ENCODE measurements at places on chromosomes 12 and 14.

GRCh38 chr14:73719791-73720190, 5.6 kb upstream of the PNMA1 start:
- DNase-seq = no peak

DNA sequence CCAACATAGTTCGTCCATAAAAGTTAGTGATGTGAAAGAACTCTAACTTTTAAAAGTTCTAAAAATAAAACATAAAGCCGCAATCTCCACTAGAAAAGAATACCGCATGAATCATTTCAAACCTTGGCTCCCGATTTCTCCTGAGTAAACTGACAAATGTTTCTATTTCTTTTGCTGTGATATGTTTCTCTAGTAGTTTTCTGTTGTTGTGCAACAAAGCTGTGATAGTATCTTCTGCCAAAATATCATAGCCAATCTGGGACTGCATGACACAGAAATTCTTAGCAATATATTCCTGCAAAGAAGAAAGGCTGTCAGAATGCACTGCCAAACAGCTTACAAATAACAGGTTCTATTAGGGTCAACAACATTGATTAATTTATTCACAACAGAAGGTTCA, 174.0 kb downstream of the ITPR2 start:
- DNase-seq = peak; percentile 43

- no peak for DNase-seq
These were observed 46.3 kb downstream of the NTF3 start for GRCh38 chr12:5478081-5478706.

DNA sequence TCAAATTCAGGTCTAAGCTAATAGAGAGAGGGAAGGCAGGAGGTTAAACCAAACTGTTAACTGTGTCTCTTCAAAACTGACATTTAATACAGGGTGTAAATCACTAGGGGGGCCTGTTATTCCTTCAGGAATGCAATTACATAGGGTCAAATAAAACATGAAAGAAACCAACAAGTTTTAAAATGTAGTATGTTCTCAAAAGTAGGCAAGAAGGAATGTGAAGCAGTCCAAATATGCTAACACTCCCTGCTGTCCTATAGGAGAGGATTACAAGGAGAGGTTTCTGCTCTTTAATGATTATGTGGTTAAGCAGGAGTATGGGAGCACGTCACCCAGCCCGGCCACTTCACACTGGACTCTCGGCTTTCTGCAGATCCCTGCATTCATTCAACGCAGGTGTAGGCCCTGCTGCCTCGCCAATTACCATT, 42.5 kb upstream of the BMP4 start:
- no peak for DNase-seq

- DNase-seq = no peak
These were observed 44.9 kb upstream of the STRAP start for GRCh38 chr12:15837141-15837790.

- DNase-seq = no peak
These were observed 183.4 kb upstream of the GZMB start for GRCh38 chr14:24817212-24818057.

DNA sequence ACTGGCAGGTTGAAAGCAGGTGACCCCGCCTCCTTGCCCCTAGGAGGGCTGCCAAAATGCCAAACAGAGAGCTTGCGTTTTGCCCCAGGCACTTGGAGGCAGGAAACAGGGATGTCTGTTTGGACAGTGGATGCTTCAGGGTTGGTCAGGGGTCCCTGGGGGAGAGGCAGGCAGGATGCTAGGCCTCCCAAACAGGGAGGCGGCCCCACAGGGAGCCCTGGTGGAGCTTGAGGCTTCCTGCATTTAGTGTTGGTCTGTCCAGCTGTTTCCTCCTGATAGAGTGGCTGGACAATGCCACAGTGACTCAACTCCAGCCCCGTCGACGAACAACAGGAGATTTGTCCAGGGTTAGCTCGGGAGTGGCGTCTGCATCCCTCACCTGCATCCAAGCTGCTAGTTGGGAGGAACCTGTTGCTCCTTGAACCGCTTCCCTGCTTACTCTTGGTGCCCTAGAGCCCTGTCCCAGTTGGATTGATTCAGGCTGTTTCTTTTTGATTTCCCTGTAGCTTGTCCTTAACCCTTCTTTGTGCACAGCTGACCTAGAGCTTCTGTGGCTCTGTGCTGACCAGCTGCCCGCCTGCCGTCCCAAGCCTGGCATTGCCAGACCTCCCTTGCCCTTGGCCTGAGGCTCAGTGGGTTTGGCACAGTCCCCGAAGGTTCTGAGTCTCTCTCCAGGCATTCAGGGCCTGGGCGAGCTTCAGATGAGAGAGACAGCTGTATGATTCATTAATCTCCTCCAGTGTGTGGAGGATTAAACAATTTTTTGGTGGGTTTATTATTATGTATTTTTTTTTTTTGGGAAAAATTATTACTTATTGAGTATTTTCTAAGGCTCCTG, 45.9 kb downstream of the TSPAN9 start:
- DNase-seq = no peak

DNA sequence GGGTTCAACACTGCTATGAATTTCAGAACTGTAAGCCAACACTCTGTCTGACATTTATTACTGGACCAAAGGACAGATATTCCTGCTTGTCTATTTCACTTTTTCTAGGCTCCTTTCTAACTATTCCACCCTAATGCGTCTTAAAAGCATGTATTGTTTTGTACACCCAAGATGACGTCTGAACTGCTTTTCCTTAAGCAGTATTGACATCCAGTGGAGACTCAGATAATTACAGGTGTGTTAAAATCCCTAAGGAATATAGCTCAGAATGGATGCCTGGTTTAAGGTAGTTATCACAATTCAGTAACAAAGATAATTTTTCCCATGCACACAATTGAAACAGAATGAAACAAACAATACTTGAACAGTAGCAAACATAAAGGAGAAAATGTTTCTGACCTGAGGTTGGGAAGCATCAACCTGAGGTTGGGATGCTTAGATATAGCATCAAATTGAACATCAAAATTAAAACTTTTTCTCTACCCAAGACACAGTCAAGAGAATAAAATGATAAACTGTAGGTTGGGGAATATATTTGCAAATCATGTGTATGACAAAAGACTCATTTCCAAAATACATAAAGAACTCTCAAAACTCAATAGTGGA, 93.7 kb upstream of the PTPRR start:
- DNase-seq = peak; percentile 69

- DNase-seq = no peak
These were observed 76.5 kb downstream of the FERMT2 start for GRCh38 chr14:52874389-52874788.

- peak; percentile 29 for DNase-seq
These were observed 105.2 kb upstream of the SYT1 start for GRCh38 chr12:78759367-78759766.

- DNase-seq = no peak
These were observed 118.5 kb downstream of the ADCK1 start for GRCh38 chr14:77918448-77918847.

- peak; percentile 56 for DNase-seq
These were observed 85.7 kb downstream of the BORCS5 start for GRCh38 chr12:12442548-12443071.

- no peak for DNase-seq
These were observed 289.5 kb upstream of the RGS6 start for GRCh38 chr14:71642715-71643114.

DNA sequence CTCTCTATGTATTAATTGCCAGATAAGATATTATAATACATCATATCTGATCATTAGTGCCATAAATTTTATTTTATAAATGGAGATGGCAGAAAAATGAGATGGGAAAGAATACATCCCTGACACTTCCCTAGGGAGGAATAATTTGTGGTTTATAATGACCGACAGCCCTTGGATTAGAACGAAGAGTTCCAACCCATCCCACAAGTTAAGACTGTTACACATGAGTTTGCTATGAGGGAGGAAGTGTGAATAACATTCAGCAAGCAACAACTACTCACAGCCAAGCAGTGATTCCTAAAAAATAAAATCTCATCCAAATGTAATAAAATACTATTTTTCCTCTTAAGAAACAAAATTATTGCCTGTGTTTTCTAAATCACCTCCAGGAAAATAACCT, 299.0 kb downstream of the CCDC91 start:
- DNase-seq = no peak

DNA sequence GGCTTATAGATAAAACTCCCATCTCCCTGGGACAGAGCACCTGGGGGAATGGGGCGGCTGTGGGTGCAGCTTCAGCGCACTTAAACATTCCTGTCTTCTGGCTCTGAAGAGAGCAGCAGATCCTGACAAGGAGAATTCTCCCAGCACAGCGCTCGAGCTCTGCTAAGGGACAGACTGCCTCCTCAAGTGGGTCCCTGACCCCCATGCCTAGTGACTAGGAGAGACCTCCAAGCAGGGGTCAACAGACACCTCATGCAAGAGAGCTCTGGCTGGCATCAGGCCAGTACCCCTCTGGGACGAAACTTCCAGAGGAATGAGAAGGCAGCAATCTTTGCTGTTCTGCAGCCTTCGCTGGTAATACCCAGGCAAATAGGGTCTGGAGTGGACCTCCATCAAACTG, 28.1 kb upstream of the CD163L1 start:
- DNase-seq = no peak

DNA sequence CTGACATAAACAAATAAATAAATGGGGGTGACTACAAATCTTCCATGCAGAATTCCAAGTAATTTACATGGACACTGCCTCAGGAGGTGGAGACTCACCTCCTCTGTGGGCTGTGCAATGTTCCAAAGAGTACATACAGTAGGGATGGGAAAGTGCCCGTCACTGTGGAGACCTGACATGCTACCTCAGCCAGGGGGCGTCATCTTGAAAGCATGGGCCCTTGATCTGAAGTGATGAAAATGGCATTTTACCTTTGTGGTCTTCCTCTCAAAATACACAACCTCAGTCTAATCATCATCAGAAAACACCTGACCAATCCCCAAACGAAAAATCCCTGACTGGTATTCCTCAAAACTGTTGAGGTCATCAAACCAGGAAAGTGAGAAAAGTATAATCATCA, 48.4 kb downstream of the ANAPC7 start:
- no peak for DNase-seq

DNA sequence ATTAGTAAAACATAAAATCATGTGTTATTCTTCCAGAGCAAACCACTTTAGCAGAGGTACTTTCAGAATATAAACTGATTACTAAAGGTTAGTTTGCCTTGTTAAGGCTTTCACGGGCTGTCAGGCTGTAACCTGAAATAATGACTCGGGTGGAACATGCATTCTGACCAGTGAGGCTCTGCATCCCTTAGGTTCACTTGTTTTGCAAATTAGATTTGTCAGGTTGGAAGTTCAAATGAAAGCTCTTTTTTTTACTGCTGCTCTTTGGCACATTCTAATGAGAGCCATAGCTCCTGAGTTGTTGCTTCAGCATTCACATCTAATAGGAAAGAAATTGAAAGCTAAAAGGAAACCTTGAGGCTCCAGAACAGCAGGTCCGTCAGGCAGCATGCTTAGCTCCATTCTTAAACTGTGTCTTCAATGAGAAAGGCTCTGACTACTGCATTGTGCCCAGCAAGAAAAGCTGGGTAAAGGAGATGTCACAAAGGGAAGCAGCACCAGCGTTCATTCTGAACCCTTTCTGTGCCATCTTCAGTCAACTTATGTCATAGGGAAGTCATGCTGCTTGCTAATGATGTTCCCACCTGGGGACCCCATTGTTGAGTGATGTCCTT, 445.5 kb upstream of the FBXO33 start:
- no peak for DNase-seq

GRCh38 chr12:107351713-107352112, 258.4 kb upstream of the CRY1 start:
- no peak for DNase-seq

DNA sequence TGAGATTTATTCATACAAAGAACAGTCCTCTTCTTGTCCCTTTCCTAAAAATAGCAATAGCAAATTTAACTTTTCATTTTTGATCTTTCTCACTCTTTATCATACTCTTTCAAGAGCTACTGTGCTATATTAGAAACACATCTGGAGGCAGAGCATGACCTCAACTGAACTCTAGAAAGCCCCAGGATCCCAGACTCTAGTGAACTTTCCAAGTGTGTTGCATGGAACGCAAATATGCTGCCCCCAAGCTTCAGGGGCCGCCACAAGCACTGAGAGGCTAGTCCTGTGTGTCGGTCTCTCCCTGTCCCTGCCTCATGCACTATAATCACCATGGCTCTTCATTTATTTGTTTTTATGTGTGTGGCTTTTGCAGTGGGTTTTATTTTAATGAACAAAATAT, 38.7 kb upstream of the ZNF641 start:
- DNase-seq = no peak

- no peak for DNase-seq
These were observed 23.7 kb downstream of the ATF1 start for GRCh38 chr12:50787618-50788017.

- no peak for DNase-seq
These were observed 155.7 kb upstream of the ATXN7L3B start for GRCh38 chr12:74381958-74382357.

DNA sequence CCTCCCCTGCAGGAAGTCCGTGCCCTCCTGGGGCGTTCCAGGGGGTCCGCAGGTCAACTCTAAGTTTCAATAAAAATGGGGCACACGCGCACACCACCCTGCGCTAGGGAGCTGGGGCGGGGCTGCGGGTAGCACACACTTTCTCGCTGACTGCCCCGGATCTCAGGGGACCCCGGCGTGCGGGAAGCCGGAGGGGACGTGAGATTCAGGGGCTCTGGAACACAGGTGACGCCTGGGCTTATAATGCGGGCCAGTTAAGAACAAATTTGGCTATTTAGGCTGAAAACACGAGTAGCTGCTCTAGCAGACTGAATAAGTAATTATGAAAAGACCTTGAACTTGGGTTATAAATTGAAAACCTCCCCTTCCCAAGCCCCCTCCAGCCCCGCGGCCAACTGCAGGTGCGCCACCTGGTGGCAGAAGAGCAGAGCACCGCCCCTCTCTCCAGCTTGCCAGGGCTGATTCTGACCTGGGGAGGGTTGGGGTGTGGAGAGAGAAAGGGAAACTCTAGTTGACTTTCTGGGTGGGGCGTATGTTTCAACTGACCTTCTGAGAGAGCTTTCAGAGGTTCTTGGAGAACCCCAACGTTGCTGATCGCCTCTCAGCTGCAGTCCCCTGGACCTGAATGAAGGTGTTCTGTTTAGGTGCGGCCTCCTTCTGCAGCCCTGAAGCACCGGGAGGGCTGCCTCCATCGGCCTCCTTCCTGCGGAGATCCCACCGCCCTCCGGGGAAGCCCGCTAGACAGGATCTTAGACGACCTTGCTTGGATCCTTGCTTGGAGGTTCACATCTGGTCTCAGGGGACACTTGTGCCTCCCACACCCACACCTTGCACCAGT, 118.4 kb upstream of the EVL start:
- no peak for DNase-seq

- no peak for DNase-seq
These were observed 8.9 kb downstream of the ARL6IP4 start for GRCh38 chr12:122989225-122989839.

- no peak for DNase-seq
These were observed 76.1 kb downstream of the RBM19 start for GRCh38 chr12:113889891-113890581.

- no peak for DNase-seq
These were observed 36.6 kb upstream of the SYCP3 start for GRCh38 chr12:101775816-101776215.
